Stimulated activated CD4-positive, alpha-beta T cell treated with anti-CD3 and anti-CD28 coated beads, Interleukin-2, amount 100 ng/mL, for 48 hours (primary cell): ENCODE measurements at places on chromosomes 5 and 9.

- DNase-seq = no peak
Observed at GRCh38 chr5:173637340-173637739, 20.9 kb upstream of the BOD1 start.

DNA sequence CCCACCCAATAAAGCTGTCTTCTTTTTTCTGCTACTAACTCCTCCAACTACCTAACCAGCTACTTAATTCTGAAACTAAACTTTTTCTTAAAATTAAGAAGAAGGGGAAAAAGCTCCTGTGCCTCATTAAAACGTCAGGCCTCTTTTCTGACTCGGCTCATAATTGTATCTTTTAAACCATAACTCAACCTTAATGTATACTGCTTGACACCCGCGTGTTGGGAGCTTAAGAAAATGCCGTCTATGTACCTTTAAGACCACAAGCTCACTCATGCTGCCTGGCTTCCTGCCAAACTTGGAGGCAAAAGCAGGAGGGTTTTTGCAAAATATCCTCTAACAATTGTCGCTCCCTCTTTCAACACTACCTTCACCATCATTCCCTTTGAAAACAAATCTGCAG, 5.0 kb downstream of the EBF1 start:
- DNase-seq = no peak

DNA sequence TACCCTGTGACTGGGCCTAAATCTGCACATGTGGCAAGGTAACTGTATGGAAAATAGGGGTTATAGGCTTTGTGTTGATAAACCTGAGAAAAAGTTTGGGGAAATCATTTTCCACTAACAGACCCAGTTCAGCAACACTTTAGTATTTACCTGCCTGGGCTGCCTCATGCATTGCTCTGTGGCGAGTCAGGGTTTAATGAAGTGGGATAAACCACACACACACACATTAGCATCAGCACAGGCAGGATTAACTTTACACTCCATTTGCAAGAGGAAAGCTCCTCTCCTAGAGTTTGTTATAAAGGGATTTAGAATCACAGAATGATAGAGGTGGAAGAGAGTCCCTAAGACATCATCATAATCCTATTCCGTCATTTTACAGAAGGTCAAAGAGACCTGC, 20.0 kb upstream of the ZCCHC7 start:
- no peak for DNase-seq

DNA sequence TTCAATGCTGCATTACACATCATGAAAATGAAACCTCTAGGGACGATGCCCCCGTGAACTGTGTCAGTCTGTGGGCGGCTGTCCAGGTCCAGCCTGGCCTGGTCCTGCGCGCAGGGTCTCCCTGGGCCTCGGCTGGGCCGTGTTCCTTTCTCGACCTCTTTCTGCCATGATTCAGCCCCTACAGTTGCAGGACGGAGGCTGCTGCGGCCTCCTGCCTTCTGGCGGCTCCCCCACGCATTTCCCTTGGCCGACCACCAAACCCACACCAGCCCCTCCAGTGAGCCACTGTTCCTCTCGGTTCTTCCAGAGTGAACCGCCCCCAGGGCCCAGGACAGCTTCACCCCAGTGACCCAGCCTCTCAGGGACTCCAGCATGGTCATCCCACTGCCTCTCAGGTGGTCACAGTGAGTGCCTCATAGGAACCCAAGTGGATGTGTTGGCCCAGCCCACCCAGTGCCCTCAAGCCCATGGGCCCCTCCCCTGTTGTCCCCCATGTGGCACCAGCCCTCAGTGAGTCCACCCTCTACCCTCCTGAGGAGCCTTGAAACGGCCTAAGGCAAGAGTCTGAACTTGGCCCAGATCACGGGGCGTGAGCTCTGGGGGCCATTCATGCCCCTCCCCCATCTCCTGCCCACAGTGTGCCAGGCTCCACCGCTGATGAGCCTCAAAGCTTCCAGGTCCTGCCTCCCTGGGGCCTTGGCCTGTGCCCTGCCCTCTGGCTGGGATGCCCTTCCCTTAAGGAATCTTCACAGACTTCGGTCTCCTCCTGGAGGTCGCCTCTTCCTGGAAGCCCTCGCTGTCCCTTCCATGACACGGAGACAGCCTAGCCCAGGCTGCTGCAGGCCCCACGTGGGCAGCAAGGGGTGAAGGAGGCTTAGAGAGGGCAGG, 10.0 kb upstream of the CLIC3 start:
- no peak for DNase-seq

DNA sequence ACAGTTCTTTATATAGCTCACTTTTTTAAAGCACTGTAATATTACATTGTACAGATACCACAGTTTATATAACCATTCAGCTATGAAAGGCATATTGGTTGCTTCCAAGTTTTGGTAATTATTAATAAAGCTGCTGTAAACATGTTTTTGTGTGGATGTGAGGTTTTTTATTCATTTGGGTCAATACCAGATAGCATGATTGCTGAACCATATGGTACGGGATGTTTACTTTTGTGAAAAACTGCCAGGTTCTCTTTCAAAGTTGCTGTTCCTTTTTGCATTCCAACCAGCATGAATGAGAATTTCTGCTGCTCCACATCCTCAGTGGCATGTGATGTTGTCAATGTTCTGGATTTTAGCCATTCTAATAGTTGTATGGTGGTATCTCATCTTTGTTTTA, 439.6 kb upstream of the NMUR2 start:
- DNase-seq = no peak

- no peak for DNase-seq
Observed at GRCh38 chr5:79712741-79713140, 23.1 kb downstream of the CMYA5 start.

- no peak for DNase-seq
Observed at GRCh38 chr5:54259090-54259489, 51.3 kb downstream of the ARL15 start.

DNA sequence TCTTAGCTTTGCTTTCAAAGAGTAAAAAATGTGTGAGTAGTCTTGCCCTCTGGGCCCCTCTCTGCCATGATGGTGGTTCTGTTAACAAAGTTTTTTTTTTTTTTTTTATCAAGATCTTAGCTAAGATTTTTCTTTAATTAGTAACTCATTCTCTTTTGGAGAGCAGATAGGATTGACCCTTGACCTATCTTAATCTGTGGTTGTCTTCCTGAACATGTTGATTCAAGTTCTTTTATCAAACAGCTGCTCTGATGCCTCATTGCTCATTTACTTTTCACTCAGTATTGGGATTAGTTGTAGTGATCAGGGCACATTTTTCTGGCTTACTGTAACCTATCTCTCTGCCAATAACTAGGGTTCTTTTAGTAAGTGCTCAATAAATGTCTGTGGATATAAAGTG, 106.3 kb downstream of the PCSK5 start:
- DNase-seq = no peak

DNA sequence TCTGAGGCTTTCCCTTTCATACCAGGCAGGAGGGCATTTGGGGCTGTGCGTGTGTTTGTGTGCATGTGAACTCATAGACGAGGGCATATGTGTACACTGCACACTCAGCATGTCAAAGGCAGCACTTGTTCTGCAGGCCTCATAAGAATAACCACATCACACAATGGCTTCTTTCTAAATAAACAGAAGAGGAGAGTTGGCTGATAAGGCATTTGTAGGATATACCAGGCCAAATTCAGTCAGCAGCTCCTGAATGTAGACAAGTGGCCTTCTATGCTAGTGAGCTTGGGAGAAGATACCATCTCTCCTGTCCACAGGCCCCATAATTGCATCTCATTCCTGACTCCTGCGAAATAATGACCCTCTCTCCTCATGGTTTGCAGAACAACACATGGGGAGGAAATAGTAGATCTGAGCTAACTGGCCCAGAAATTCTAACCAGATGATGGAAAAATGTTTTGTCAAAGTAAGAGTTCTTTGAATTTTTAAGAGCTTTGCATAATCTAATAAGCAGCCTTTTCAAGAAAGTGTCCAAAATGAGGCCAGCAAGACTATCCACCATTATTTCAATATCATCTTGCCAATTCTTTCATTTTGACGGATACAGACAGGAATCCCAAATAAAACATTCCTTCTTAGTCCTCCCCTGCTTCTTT, 60.5 kb upstream of the GAS1 start:
- DNase-seq = no peak

GRCh38 chr9:81605170-81605670, 84.1 kb downstream of the TLE1 start:
- DNase-seq = no peak

DNA sequence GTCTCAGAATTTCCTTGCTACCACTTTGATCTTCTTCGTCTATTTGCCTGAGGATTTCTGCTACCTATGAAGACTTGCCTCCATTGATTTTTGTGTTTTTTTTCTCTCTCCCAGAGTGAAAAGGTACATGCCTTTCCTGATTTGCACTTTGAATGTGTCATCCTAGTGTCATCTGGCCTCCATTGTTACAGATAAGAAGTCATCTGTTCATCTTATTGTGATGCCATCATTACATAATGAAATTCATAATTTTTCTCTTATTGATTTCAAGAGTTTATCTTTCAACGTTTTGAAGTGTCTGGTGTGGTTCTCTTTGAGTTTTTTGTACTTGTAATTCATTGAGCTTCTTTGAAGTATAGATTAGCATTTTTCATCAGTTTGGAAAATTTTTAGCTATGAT, 144.8 kb downstream of the SH3GL2 start:
- DNase-seq = no peak

GRCh38 chr9:91066042-91066415, 264.4 kb downstream of the SYK start:
- no peak for DNase-seq

DNA sequence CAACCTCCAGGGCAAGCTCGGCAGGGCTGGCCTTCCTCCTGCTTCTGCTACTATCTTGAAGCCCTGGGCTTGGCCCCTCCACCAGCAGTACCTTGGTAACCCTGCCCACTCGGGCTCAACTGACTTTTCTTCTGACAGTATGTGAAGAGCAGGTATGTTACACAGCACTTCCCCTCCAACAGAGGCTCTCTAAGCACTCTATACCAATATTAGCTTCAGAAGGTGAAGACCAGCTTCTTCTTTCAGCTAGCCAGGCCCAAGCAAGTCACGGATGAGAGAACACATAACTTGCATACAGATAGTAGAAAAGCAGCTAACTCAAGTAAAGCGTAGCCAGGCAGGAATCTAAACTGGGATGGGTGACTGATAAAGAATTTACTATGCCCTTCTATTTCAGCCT, 64.3 kb downstream of the FEM1C start:
- no peak for DNase-seq

DNA sequence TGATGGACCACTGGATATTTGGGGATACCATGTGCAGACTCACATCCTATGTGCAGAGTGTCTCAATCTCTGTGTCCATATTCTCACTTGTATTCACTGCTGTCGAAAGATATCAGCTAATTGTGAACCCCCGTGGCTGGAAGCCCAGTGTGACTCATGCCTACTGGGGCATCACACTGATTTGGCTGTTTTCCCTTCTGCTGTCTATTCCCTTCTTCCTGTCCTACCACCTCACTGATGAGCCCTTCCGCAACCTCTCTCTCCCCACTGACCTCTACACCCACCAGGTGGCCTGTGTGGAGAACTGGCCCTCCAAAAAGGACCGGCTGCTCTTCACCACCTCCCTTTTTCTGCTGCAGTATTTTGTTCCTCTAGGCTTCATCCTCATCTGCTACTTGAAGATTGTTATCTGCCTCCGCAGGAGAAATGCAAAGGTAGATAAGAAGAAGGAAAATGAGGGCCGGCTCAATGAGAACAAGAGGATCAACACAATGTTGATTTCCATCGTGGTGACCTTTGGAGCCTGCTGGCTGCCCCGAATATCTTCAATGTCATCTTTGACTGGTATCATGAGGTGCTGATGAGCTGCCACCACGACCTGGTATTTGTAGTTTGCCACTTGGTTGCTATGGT, 54.5 kb upstream of the HNRNPA0 start:
- DNase-seq = no peak

GRCh38 chr5:132081458-132081857, 7.9 kb downstream of the CSF2 start:
- DNase-seq = no peak

DNA sequence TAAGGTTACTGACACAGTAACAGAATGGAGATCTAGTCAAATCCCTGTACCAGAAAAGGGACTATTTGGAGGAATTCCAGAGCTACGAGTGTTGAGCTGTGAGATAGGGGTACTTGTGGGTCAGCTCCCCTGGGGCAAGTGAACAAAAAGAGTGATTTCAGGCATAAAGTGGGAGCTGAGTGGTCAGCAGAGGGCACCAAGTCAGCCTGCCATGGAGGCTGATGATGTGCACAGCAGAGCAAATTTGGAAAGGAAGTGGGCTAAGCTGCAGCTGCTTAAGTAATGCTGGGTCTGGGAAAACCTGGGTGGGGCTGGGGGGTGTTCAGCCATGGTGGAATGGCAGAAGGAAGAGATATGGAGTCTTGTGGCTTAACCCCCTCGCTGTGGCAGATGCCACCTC, 327.9 kb downstream of the NTRK2 start:
- no peak for DNase-seq

GRCh38 chr9:128232528-128233428, 29.6 kb downstream of the DNM1 start:
- DNase-seq = no peak

- no peak for DNase-seq
Observed at GRCh38 chr9:91852801-91853347, 97.2 kb downstream of the ROR2 start.

DNA sequence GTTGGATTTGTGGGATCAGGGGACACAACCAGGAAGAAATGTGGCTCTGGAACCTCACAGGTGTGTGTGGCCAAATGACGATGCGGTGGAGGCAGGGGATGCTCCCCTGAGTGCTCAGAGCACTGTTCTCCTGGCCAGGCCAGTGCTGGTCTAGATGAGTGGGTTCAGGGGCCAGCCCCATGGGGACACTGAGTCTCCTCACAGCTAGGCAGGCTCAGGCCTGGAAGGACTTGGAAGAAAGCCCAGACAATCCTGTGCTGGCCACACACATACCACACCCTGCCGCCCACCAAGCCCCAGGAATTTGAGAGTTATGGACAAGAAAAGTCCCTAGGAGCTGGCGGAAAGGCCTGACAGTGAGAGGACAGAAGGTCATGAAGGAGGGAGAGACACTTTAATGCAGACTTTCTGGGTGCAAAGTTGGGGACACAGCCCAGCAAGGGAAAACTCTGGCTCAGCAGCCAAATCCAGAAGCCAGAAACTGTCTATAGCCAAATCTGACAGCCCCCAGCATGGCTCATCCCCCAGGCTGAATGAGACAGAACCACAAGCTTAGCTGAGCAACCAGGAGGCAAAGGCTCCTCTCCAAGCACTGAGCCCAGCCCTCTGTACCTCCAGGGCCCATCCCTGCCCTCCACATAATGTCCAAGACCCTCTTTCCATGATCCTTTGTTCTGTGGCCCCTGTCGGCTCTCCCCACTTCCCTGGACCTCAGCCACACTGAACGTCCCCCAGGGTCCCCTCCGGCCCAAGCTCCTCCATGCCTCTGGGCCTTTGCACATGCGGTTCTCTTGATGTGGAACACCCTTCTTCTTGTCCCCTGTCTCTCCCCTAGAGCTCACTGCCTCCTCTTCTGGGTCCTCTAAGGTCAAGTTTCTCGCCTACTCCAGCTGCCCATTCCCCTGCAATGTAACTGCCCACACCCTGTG, 22.4 kb downstream of the LHX6 start:
- no peak for DNase-seq

GRCh38 chr9:135980926-135981630, 19.9 kb upstream of the UBAC1 start:
- no peak for DNase-seq

DNA sequence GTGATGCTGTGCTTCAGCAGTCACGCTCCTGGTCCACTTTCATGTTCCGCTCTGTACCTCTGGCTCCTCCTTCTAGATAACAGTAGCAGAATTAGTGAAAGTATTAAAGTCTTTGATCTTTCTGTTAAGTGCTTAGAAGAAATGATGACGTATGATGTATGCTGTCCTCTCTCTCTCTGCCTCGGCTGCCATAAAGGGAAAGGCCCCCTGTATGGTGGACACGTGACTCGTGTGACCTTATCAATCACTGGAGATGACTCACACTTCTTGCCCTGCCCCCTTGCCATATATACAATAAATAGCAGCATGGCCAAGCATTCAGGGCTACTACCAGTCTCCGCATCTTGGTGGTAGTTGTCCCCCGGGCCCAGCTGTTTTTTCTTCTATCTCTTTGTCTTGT, 100.3 kb downstream of the SYK start:
- no peak for DNase-seq
